ENCODE measurements at places on chromosomes 4 and X.
A peak's percentile ranks its signal among the peaks of the same experiment; 100 is the strongest.

GRCh38 chr4:76738086-76738931, 159.6 kb downstream of the SOWAHB start:
- H3K4me1 ChIP-seq, result peaks cover 14% of the 10 kb centered on the region
- no peak overlapping the region for H3K4me3 ChIP-seq
- H3K27ac ChIP-seq, result peak overlapping the region; percentile 9
- peak; percentile 96 for DNase-seq
- H3K27me3 ChIP-seq, result no peaks in the 10 kb centered on the region
- peaks cover 8% of the 10 kb centered on the region for H3K36me3 ChIP-seq

DNA sequence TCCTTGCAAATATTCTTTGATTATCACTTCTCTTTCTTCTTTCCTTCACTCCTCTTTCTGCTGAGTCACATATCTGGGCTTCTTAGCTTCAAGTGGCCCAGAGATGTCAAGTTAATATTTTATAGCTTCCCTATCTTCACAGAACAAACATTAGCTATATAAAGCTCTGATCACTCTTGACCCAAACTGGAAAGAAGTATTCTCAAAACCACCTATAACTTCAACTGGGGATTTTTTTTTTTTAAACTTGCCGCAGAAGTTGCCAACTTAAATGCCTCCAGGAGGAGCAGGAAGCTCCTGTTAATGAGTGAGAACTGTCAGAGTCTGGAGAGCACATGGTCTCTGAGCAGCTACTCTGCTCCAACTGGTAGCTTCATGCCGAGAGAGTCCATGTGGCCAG, 233.3 kb upstream of the EDNRA start:
- no peaks in the 10 kb centered on the region for H3K36me3 ChIP-seq
- H3K4me3 ChIP-seq, result no peak overlapping the region
- no peaks in the 10 kb centered on the region for H3K27me3 ChIP-seq
- no peak for DNase-seq
- H3K4me1 ChIP-seq, result no peaks in the 10 kb centered on the region

GRCh38 chr4:42487230-42487629, 89.9 kb downstream of the SHISA3 start:
- H3K36me3 ChIP-seq, result no peaks in the 10 kb centered on the region
- no peak for DNase-seq
- no peak overlapping the region for H3K4me3 ChIP-seq
- no peak overlapping the region for H3K27ac ChIP-seq
- no peaks in the 10 kb centered on the region for H3K27me3 ChIP-seq
- no peaks in the 10 kb centered on the region for H3K4me1 ChIP-seq

GRCh38 chrX:104795804-104796203, 229.8 kb downstream of the IL1RAPL2 start:
- DNase-seq, result no peak
- H3K36me3 ChIP-seq, result no peaks in the 10 kb centered on the region
- no peaks in the 10 kb centered on the region for H3K27me3 ChIP-seq
- no peak overlapping the region for H3K4me3 ChIP-seq

- H3K36me3 ChIP-seq, result peaks cover 10% of the 10 kb centered on the region
- no peaks in the 10 kb centered on the region for H3K27me3 ChIP-seq
- H3K4me3 ChIP-seq, result no peak overlapping the region
- DNase-seq, result no peak
- peaks cover 3% of the 10 kb centered on the region for H3K4me1 ChIP-seq
- H3K27ac ChIP-seq, result no peak overlapping the region
Measured at GRCh38 chr4:70908993-70909556, 6.9 kb downstream of the MOB1B start.

DNA sequence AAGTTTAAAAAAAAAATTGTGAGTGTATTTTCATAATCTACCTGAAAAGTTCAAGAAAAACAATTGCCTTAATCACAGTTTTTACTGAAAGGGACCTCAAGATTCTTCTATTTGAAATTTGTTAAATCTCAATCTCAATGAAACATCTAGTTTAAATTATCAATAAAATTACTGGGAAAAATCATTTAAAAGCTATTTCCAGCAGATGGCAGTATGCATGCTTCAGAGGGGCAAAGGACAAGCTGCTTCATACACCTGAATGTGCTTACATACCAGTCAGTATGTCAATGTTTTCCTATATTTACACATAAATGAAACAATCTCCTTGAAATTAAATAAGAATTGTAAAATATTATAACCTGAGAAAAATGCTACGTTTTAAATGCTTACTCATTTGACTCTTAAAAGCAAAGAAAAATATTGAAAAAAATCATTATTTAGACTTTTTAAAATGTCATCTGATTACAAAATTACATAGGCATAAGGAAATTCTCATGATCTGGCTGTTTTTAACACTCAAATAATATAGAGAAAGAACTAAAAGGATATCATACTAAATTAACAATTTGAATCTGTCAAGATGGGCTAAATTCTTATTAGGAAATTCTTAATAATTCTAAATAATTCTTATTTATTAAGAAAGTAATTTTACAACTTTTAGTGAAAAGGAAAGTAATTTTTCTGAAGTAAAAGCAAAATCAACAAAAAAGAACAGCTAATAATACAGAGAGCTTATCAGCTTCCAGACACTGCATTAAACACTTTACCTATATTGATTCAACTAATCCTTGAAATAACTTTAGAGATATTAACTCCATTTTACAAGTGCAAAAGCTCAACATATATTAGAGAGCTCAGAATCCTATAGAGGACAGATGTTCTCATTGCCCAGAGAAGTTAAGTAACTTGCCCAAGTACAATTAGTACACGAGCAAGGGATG, 242.1 kb downstream of the ADAMTS3 start:
- H3K27me3 ChIP-seq, result no peaks in the 10 kb centered on the region
- no peaks in the 10 kb centered on the region for H3K4me1 ChIP-seq
- H3K36me3 ChIP-seq, result no peaks in the 10 kb centered on the region
- no peak overlapping the region for H3K27ac ChIP-seq
- DNase-seq, result peak; percentile 25

DNA sequence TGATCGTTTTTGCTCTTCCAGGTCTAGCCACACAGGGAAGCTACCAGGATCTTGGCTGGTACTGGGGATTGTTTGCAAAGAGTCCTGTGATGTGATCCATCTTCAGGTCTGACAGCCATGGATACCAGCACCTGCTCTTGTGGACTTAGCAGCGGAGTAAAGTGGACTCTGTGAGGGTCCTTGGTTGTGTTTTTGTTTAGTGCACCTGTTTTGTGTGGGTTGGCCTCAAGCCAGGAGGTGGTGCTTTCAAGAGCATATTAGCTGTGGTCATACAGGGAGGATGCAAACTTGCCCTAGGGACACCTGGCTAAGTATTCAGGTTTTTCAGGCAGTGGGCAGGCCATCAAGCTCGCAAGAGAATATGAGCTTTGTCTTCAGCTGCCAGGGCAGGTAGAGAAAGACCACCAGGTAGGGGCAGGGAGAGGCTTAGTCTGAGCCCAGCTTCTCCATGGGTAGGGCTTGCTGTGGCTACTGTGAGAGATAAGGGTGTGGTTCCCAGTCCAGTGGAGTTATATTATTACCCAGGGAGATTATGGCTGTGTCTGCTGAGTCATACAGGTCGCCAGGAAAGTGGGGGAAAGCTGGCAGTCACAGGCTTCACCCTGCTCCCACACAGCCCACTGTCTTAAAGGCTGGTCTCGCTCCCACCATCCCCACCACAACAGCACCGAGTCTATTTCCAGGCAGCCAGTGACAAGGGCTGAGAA, 293.7 kb downstream of the PCDH18 start:
- H3K36me3 ChIP-seq, result no peaks in the 10 kb centered on the region
- no peaks in the 10 kb centered on the region for H3K27me3 ChIP-seq
- DNase-seq, result no peak
- no peaks in the 10 kb centered on the region for H3K4me1 ChIP-seq
- H3K4me3 ChIP-seq, result no peak overlapping the region
- H3K27ac ChIP-seq, result no peak overlapping the region

DNA sequence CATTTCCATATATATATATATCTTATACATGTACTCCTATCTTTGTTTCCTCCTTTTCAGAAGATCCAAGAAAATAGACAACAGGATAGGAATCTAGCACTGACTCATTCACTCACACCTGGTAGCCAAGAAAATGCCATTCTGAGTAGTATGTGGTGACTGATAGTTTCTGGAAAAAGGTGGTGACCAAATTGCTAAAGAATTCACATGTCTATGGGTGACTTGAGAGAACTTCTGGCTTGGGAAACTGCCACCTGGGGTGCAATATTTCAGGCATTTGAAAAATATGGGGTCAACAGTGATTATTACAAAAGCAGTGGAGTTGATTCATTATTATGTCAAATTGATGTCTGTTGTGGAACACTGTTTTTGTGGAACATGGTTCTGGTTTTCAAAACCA, 605.1 kb downstream of the PCDH18 start:
- peaks cover 13% of the 10 kb centered on the region for H3K4me1 ChIP-seq
- H3K27me3 ChIP-seq, result no peaks in the 10 kb centered on the region
- H3K36me3 ChIP-seq, result no peaks in the 10 kb centered on the region
- no peak overlapping the region for H3K4me3 ChIP-seq
- H3K27ac ChIP-seq, result peak overlapping the region; percentile 28

DNA sequence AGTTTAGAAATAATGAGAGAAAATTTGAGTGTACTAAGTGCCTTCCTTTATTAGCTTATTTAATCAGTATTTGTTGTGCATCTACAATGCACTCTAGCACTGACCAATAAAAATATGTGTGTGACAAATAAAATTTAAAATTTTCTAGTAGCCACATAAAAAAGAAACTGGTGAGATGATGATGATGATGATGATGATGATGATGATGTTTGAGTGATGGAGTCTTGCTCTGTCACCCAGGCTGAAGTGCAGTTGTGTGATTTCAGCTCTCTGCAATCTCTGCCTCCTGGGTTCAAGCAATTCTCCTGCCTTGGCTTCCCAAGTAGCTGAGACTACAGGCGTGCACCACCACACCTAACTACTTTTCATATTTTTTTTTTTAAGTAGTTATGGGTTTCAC, 110.2 kb downstream of the RNF150 start:
- H3K4me3 ChIP-seq, result no peak overlapping the region
- H3K4me1 ChIP-seq, result peaks cover 14% of the 10 kb centered on the region
- H3K27ac ChIP-seq, result no peak overlapping the region
- H3K36me3 ChIP-seq, result no peaks in the 10 kb centered on the region

GRCh38 chrX:154605566-154605965, 13.5 kb downstream of the CTAG1B start:
- no peak overlapping the region for H3K4me3 ChIP-seq
- no peak for DNase-seq
- no peaks in the 10 kb centered on the region for H3K27me3 ChIP-seq
- peaks cover 12% of the 10 kb centered on the region for H3K4me1 ChIP-seq

- DNase-seq, result peak; percentile 96
- peak overlapping the region; percentile 35 for H3K27ac ChIP-seq
- no peak overlapping the region for H3K4me3 ChIP-seq
- H3K36me3 ChIP-seq, result no peaks in the 10 kb centered on the region
- peaks cover 13% of the 10 kb centered on the region for H3K4me1 ChIP-seq
- no peaks in the 10 kb centered on the region for H3K27me3 ChIP-seq
Measured at GRCh38 chr4:152590179-152591031, 54.5 kb upstream of the FBXW7 start.

DNA sequence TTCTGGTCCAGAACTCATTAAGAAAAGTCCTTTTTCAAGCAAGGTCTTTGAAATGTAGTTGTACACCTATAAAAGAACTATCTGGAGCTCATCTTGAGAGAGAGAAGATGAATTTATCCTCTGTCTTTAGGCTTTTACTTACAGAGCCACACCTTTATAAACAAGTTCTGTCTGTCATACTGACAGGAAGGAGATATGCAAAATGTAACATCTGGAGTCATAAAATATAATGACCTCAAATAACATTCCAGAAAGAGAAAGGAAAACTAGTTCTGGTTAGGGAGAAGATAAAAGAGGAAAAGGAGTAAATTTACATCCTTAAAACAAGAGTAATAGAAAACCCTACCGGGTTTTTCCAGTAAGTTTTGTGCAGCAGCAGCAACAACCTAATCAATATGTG, 1.3 kb downstream of the INPP4B start:
- no peak for DNase-seq
- no peaks in the 10 kb centered on the region for H3K36me3 ChIP-seq
- H3K27ac ChIP-seq, result no peak overlapping the region
- peaks cover 11% of the 10 kb centered on the region for H3K4me1 ChIP-seq
- H3K4me3 ChIP-seq, result no peak overlapping the region
- H3K27me3 ChIP-seq, result no peaks in the 10 kb centered on the region

DNA sequence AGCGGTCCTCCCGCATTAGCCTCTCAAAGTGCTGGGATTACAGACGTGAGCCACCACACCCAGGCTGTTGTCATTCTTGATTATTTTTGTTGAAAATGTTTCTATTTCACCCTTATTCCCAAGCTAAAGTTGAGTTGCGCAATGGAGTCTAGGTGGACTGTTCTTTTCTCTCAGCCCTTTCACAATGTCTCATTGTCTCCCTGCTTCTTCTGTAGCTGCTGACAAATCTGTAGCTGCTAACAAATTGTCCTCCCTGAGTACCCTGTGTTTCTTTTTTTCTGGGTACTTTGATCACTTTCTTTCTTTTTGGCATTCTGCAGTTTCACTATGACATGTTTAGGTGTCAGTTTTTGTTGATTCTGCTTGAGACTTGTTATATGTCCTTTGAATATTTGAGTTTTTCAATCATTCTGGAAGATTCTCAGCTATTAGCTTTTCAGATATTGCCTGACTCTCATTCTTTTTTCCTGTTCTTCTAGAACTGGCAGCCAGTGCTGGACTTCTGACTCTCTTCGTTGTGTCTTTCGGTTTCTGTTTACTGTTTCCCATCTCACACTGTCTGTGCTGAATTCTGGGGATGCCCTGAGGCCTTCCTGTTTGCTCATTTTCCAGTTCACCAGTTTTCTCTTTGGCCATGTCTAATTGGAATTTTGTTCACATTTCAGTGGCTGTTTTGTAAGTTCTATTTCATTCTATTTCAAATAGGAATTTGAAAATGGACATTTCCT, 6.6 kb downstream of the ABCD1 start:
- peaks cover 16% of the 10 kb centered on the region for H3K4me1 ChIP-seq
- no peaks in the 10 kb centered on the region for H3K36me3 ChIP-seq
- no peaks in the 10 kb centered on the region for H3K27me3 ChIP-seq
- DNase-seq, result no peak
- no peak overlapping the region for H3K4me3 ChIP-seq

- no peak for DNase-seq
- H3K36me3 ChIP-seq, result no peaks in the 10 kb centered on the region
- H3K27ac ChIP-seq, result no peak overlapping the region
- H3K4me1 ChIP-seq, result no peaks in the 10 kb centered on the region
- no peaks in the 10 kb centered on the region for H3K27me3 ChIP-seq
Measured at GRCh38 chrX:123049071-123049625, 134.9 kb upstream of the GRIA3 start.

GRCh38 chr4:51878431-51878830, 35.5 kb downstream of the DCUN1D4 start:
- no peaks in the 10 kb centered on the region for H3K4me1 ChIP-seq
- peak; percentile 25 for DNase-seq
- H3K27me3 ChIP-seq, result no peaks in the 10 kb centered on the region

GRCh38 chr4:129254126-129254525, 158.2 kb downstream of the C4orf33 start:
- no peak for DNase-seq
- no peaks in the 10 kb centered on the region for H3K27me3 ChIP-seq
- no peaks in the 10 kb centered on the region for H3K4me1 ChIP-seq
- no peak overlapping the region for H3K4me3 ChIP-seq
- no peak overlapping the region for H3K27ac ChIP-seq

GRCh38 chr4:74997948-74998729, 65.2 kb downstream of the PARM1 start:
- H3K27ac ChIP-seq, result no peak overlapping the region
- DNase-seq, result no peak
- H3K4me3 ChIP-seq, result no peak overlapping the region
- H3K36me3 ChIP-seq, result no peaks in the 10 kb centered on the region
